K562 (cell line): ENCODE measurements at places on chromosomes 16 and 17. TPM values are rescaled to one million over a fixed set of nuclear protein-coding genes. Genes with fewer than 3 reads are reported as not detected.

GRCh38 chr16:52383640-52384292 is 163.2 kb downstream of the TOX3 start:
- DNase-seq = no peak

- DNase-seq = no peak
These were observed 5.3 kb upstream of the TAOK1 start for GRCh38 chr17:29384901-29385300.

DNA sequence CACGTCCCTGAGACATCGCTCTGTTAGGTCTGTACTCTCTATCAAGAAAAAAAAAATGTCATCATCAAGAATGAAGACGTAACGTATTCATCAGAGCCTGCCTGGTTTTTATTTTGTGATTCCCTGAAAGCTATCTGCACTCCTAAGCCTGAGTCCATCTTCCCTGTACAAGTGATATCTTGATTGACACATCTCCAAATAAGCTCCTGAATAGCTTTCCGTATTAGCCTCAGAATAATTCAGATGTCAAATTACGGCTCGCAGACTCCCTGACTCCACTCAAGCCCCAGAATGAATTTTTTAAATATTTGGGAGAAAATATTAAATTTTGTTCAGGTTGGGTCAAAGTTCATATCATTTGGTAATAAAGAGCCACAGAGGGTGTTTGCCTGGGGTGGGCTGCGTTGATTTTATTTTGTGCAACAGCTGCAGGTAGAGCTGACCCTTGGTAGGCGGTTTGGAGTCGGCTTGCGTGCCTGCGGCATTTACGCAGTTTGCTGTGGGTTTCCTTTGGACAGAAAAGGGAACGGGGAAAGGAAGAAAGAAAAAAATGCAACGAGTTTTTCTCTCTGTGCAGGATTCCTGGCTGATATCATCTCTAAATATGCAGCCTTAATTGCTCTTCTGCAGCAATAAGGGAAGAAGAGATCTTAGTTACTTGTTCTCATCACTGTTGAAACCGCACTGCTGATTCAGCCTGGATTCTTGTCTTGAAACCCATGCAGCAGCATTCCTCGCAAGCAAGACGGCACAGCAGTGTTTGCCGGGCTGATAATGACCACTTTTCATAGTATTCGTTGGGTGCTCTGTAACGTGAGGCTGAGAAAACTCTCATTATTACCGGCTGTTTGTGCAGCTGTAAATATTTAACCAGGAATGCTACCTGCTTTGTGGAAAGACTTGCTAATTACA is 114.7 kb downstream of the IRX3 start:
- DNase-seq = no peak

GRCh38 chr17:7559320-7560171 is 996 bp downstream of the TNFSF13 start:
- DNase-seq = no peak

The STH gene
- polyA plus RNA-seq = not detected in 2 replicates

- DNase-seq = peak; percentile 84
These were observed 323 bp downstream of the ST3GAL2 start for GRCh38 chr16:70438585-70438968.

The CRYBA1 gene
- polyA plus RNA-seq = not detected in 2 replicates

The C16orf96 gene
- polyA plus RNA-seq = not detected in 2 replicates

DNA sequence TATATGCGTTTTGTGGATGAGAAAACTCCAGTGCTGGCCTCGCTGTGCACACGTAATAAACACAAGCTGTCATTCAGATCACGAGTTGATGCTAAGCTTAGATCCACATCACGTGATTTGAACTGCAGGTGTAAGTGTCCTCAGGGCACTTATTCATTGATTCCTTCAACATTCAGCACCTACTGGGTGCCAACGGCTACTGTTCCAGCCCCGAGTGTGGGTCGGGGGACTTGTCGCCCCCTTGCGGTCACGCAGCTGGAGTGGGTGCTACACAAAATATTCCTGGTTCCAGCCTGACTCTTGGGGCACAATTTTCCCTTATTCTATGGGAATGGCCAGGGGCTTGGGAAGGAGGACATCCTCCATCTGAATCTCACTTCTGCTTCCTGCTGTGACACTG is 29.9 kb upstream of the GINS2 start:
- peak; percentile 73 for DNase-seq

DNA sequence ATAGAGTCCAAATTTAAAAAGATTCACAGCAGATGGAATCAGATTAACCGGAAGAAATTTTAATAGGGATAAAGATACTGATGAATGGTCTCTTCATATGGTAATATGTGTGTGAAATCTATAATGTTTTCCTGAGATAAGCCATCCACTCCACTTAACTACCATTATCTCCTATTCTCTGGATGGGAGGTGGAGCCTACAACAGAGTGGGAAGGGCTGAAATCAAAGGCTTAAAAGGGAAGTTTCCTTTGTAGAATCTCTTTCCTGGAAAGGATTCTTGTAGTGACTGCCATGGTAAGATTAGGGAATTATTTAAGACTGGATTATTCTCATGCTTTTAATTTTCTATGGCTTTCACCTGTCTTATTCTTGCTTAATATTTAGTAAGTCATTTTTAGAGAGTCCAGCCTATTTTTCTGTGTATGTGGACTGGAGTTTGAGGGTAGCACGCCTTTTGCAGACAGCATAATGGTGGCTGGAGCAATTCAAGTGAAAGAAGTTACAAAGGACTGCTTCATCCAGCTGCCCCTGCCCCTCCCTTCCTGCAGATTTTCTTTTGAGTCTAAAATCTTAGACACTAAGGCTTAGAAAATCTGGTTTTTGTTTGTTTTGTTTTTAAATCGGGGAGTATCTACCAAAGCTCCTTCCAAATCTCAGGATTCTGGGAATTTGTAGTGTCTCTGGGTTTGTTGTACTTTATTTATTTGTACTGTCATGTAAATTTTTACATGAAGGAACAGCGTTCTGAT is 26.5 kb downstream of the KAT7 start:
- no peak for DNase-seq

The SPN gene
- 74.2 and 79.4 TPM in 2 replicates for polyA plus RNA-seq

GRCh38 chr17:74454197-74455024 is 12.0 kb upstream of the CD300A start:
- DNase-seq = peak; percentile 91

The TBC1D3 gene
- 1.2 and 1.5 TPM in 2 replicates for polyA plus RNA-seq

The KRTAP4-5 gene
- polyA plus RNA-seq = not detected in 2 replicates

The GUCY2D gene
- polyA plus RNA-seq = 0.03 TPM in 1 of 2 replicates, not detected in the other

The SRCIN1 gene
- polyA plus RNA-seq = not detected in 2 replicates

DNA sequence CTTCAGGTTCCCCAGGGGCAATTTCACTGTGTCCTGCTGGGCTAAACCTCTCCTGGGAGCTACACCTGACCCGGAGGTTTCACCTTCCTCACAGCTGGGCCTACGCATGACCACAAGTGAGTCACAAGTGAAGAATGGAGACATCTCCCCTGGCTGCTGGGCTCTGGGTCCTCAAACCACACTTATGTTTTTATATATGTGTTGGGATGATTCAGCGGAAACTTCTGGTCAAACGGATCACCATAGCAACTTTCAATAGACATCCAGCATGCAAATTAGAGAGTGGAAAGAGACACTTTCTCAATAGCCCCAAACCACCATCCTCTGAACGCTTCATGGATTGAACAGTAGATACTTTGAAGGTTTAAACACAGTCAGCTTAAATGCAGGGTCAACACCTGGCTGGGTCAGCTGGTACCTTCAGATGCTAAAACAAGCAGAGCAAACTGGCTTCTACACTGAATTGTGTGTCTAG is 28.0 kb upstream of the MAF start:
- DNase-seq = no peak

GRCh38 chr17:29595107-29595942 is 2.4 kb downstream of the ANKRD13B start:
- no peak for DNase-seq
